ENCODE measurements at places on chromosomes 7 and 10.

DNA sequence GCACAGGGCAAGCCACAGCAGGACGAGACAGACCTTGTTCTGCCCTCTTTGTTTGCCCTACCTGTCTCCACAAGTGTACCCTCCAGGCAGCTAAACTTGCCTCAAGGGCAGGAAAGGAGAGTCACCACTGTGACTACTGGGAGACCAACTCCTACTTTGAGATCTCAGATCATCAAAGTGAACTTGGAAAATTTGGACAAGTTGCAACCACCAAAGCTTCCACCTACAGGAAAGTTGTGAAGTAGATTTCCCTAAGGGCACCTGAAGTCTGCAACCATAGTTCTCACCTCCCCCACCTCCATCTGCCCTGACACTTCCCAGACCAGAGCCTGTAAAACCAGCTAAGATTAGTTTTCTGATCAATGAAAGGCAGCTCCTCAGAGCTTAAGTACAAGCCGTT lies 2.5 kb upstream of the WDR91 start:
- no peak for DNase-seq

DNA sequence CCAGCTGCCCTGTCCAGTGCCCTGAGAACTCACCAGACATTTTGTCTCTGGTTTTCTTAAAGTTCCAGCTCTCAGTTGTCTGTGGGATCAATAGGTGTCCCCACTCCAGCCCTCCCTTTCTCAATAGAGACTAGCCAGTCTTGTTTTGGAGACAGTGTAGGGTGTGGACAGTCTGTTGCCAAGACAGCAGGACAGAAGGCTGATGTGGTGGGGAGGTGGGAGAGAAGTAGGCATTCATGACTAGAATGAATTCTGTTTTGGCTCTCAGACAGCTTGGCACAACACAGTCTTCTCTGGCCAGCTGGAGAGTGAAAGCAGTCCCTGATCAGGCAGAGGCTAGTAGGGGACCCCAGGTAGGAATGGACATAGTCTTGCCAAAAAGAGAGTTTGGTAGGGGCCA lies 467.0 kb upstream of the PODXL start:
- DNase-seq: no peak

DNA sequence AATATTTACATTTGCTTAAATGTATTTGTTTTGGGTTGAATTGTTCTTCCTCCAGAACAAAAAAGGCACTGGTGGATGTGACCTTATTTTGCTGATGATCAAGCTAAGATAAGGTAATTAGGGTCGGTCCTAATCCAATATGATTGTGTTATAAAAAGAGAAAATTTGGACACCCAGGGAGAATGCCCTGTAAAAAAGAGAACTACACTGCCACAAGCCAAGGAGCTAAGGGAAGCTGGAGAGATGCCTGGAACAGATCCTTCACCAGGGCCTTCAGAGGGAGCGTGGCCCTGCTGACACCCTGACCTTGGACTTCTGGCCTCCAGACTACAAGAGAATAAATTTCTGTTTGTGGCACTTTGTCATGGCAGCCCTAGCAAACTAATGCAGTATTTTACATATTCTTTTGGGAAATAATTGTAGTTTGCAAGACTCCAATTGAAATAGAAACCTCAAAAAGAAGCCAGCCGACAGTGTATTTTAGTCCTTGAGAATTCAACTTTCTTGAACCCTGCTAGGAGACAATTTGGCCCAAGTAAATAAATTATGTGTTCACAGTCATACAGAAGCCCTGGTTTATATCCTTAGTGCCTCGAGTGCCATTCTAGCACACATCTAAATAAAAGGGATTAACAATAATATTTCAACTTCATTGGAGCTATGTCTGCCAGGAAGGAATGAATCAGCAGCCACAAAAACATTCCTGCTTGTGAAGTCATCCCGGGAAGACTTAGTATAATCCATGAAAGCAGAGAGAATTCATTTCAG lies 164.6 kb downstream of the PKD1L1 start:
- no peak for DNase-seq

GRCh38 chr10:3836222-3836820 lies 51.3 kb upstream of the KLF6 start:
- DNase-seq: no peak

GRCh38 chr7:111138586-111138985 lies 47.7 kb downstream of the LRRN3 start:
- no peak for DNase-seq

- no peak for DNase-seq
These were observed 121.6 kb downstream of the KCND2 start for GRCh38 chr7:120394595-120394994.

DNA sequence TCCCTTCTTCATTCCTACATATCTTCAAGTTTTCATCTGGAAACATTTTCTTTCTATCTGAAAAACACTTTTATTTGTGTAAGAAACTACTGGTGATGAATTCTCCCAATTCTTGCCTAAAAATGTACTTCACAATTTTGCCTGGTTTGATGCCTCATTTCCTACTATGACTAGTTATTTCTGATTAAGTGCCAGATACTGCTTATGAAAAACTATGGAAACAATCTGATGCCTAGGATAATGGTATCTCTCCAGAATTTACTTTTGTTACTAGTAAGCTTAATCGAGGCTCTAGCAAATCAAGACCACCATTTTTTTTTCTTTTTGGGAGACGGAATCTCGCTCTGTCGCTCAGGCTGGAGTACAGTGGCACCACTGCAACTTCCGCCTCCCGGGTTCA lies 31.3 kb downstream of the CACUL1 start:
- no peak for DNase-seq

- DNase-seq: no peak
These were observed 34.6 kb upstream of the HECW1 start for GRCh38 chr7:43077732-43078391.

- DNase-seq: no peak
These were observed 68.4 kb downstream of the CACNA2D1 start for GRCh38 chr7:82375129-82375528.

- no peak for DNase-seq
These were observed 123.6 kb upstream of the NOBOX start for GRCh38 chr7:144527051-144527471.

- DNase-seq: no peak
These were observed 46.7 kb downstream of the BMPR1A start for GRCh38 chr10:86803156-86803555.

DNA sequence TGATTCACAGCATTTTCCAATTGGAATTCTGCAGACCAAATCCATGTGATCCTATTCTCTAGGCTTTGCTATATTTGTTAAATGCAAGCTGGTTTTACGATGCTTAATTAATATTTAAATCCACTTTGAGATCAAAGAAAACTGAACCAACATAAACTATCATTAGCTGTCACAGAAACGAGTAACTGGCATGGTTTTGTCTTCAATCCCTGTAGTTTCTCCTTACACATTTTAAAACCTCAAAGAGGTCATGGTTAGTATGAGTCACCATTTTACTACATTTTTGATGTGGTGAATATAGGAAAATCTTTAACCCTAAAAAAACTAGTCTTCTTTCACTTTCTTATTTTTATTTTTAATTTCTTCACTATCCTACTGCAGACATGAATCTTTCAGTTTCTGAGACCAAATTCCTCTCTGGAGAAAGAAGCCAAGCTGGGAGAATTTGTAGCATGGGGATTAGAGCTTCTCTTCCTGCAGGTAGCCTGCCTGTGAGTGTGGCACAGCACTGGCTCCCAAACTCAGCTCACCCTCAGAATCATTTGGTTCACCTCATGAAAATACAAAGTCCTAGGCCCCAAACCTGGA lies 8.7 kb upstream of the LIPM start:
- DNase-seq: no peak

- DNase-seq: no peak
These were observed 639.2 kb upstream of the POT1 start for GRCh38 chr7:125568799-125569198.

GRCh38 chr10:126857178-126857806 lies 47.9 kb upstream of the DOCK1 start:
- DNase-seq: no peak

DNA sequence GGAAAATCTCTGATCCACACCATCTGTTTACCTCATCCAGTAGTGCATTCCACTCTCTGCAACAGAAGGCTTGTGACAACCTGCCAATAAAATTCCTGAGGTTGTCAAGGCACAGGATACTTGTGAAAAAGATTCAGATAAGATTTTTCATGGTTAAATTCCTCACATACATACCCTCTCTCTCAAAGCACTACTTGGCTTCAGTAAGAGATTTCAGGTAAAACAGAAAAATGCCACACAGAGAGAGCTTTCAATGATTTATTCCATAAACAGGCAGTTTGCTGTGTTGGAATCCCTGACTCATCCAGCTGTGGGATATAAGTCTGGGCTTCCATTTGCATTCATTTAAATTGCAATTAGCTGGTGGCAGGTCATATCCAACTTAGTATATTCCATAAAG lies 99.7 kb upstream of the CAV2 start:
- no peak for DNase-seq

- no peak for DNase-seq
These were observed 56.7 kb downstream of the SNX10 start for GRCh38 chr7:26348234-26348851.

DNA sequence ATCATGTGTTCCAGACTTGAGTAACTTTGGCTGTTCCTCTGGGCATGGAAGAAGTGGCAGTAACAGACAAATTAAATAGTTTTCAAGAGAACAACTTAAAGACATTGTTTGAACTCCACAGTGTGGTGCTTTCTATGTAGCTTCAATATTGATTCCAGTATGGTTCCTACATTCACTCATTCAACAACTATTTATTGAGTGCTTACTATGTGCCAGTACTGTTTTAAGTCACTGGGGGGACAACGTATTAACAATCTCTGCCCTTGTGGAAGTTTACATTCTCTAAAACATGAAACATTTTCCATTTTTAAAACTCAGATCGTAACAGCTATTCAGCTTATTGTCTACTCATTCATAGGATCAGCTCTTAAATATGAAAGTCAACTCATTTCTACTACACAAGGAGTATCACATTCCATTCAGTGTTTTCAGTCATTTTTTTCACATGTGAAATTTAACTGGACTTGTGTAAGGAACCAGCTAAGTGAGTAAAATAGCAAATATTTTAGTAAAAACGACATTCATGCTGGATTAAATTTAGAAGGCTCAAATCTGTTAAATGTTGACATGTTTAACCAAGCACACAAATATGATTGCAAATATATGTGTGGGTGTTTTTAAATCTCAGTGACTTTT lies 13.6 kb upstream of the CUBN start:
- no peak for DNase-seq

GRCh38 chr7:142753366-142753765 lies 4.1 kb downstream of the PRSS1 start:
- DNase-seq: no peak

DNA sequence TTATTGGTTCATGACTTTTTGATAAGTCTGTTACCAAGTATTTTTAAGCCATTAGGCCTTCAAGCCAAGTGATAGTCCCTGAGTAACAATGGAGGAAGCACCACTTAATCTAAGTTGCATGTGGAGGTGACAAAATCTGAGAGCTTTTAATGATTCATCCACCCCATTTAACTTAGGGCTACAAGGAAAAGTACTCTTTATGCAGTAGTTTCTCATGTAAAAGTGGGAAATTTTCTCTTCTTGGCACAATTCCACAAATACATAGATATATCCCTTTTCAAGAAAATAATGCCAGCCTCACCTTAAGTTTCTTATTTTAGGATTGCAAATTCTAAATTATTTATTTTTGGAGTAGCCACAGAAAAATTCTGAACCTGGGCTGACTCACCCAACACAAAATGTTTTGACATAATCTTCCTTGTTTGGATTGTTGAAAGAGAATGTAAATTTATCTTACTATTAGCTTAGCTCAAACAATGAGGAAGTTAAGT lies 85.7 kb downstream of the SUGCT start:
- no peak for DNase-seq

DNA sequence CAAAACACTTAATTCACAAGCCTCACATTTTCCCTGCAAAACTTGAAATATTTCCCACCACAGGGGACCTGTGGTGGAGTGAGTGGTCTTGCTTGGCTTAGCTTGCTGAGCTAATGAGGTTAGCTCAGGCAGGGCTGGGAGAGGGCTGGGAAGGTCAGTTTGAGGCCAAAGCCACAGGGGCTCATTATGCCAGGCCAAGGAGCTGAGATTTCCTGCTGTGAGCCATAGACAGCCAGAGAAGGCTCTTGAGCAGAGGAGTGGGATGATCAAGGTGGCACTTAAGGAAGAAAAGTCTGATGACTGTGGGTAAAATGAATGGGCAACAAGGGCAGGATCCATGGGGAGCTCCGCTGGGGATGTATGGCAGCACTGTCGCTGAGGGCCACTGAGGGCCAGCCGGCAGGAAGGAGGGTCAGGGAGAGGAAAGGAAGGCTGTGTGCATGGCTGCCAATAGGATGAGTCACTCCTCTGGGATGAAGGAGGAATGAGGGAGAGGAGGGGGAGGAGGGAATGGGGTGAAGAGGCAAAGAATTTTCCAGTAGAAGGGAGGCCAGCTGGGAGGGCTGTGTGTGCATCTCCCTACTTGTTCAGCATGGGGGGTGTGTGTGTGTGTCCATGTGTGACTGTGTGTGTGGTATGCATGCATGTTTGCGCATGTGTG lies 18.7 kb upstream of the ZNF488 start:
- peak; percentile 46 for DNase-seq

DNA sequence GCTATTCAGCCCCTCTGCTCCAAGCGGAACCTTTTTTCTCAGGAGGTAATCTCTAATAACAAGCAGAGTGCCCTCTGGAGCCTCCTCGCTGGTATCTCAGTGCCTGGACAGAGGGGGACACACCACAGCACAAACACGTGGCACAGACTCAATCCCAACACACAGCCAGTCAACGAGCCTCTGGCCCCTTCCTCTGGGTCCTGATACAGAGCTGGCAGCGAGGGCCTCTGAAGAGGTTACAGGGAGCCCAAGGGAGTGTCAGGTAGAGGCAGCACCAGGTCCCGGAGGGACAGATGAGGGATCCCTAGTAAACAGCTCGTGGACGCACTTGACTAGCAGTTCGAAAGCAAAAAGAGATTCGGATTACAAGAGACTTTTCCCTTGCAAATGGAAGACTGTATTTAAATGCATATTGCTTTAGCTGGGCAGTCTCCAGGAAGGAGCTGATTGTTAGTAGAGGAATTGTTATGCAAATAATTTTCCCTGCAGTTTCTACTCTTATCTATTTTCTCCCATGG lies 14.1 kb downstream of the CXCL12 start:
- no peak for DNase-seq

- DNase-seq: no peak
These were observed 1.0 kb downstream of the NXPH1 start for GRCh38 chr7:8434290-8435002.

DNA sequence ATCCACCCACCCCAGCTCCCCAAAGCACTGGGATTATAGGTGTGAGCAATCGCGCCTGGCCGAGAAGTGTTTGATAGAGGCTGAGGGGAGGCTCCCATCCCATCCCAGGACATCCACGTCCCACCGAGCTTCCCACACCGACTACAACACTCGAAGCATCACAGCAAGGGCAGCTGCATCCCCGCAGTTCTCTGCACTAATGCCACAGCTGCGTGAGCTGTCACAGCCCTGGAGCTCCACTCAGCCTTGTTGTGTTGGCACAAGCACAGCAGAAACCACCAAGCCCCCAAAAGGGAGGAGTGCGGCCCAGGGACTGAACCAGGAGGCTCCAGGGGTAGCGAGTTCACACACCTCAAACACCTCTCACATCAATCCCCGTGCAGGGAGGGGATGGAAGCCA lies 121.6 kb downstream of the DIP2C start:
- DNase-seq: no peak

- DNase-seq: no peak
These were observed 18.9 kb downstream of the GBX1 start for GRCh38 chr7:151148319-151149259.

GRCh38 chr10:34726862-34727261 lies 88.2 kb downstream of the PARD3 start:
- DNase-seq: no peak

Measured in lower lobe of right lung (tissue), 2 donors.